CD4-positive, alpha-beta T cell treated with Interleukin-21 for 1 hour (primary cell): ENCODE measurements at places on chromosomes 12 and 14.

DNA sequence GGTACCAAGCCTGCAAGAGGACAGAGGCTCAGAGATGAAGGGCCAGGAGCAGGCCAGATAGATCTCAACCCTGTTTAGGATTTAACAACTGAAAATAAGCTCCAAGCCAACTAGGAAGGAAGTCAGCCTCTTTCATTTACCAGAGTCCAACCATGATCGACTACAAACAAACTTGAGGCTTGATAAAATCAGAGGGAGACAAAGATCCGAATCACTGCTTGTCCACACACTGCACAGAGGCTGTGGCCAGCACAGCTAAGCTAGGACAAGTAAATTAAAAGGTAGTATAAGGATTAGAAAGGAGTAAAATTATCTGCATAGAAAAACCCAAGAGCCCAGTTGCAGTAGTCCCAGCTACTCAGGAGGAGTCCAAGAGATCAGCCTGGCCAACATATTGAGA, 40.3 kb downstream of the FAM222A start:
- DNase-seq = no peak

- DNase-seq = no peak
These were observed 8.5 kb upstream of the KRT75 start for GRCh38 chr12:52442600-52443061.

- peak; percentile 15 for DNase-seq
These were observed 99.1 kb upstream of the NAP1L1 start for GRCh38 chr12:76183459-76184186.

DNA sequence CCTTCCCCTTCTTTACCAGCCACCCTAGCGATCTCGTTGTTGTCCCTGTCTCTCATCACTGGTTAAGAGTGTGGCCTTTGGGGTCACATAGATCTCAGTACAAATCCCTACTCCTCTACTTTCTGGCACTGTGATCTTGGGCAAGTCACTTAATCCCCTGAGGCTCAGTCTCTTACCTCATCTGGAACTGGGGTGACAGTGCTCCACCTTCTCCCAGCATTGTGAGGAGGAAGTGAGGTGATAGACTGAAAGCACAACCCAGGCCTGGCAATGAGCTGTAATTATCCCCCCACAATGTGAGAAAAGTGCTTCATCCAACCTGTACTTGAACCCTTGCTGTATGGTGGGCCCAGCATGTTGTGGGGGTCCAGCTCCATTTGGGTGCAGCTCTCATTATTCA, 48.0 kb downstream of the IRAK3 start:
- DNase-seq = no peak

GRCh38 chr12:64671681-64672080, 61.4 kb downstream of the RASSF3 start:
- no peak for DNase-seq

DNA sequence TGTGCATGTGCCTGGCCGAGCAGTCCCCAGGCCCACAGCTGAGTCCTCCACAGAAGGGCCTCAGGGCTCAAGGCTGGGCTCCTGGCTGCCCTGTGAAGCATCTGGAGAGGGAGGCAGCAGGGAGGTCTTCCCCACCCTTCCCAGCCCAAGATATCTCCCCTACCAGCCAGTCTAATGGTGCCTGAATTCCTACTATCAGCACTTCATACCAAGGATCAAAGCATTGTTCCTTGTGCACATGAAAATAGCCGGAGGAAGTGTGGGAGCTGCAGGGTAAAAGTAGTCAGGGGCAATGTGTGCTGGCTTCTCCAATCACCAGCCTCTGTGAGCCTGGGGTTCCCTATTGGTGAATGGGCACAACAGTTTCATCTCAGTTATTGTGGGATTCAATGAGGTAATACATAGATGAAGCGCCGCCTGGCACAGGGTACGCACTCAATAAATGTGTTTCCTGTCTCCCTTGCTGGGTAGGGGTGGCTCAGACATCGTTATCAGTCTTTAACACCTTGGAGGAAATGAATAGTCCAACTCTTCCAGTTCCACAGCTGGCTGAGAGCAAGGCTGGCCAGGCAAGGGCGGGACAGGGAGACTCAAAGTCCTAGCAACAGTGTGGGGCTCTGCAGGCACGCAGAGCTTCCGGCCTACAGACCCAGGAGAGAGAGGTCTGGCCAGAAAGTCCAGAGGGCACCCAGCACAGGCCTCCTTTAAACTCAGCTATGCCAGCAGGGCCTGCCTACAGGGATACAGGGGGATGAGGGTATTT, 39.1 kb upstream of the PNMA1 start:
- peak; percentile 58 for DNase-seq

GRCh38 chr12:67852701-67853100, 136.5 kb upstream of the IFNG-AS1 start:
- DNase-seq = no peak

GRCh38 chr12:123971770-123972456, 718 bp downstream of the CCDC92 start:
- DNase-seq = peak; percentile 35

GRCh38 chr12:46154221-46154985, 114.4 kb downstream of the SLC38A1 start:
- no peak for DNase-seq

- DNase-seq = no peak
These were observed 50.2 kb downstream of the MIPOL1 start for GRCh38 chr14:37247791-37248461.

GRCh38 chr14:51979088-51979709, 10.1 kb upstream of the RTRAF start:
- DNase-seq = peak; percentile 81

DNA sequence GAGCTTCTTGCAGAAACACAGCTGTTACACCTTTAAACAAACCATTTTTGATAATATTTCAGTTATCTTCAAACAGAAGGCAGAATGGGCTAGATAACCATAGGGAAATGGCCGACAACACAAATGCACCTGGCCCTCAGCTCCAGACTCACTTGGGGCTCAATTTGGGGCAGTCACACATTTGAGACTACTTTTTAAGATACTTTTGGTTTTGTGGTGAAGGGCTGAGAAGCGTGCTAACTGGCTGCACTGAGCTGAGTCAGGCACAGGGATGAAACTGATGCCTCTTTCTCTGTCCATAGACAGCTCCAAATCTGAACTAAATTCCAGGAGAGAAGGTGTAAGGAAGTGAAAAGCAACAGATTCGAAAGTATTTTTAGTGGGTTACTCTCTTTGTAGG, 18.5 kb upstream of the GRIP1 start:
- DNase-seq = no peak

DNA sequence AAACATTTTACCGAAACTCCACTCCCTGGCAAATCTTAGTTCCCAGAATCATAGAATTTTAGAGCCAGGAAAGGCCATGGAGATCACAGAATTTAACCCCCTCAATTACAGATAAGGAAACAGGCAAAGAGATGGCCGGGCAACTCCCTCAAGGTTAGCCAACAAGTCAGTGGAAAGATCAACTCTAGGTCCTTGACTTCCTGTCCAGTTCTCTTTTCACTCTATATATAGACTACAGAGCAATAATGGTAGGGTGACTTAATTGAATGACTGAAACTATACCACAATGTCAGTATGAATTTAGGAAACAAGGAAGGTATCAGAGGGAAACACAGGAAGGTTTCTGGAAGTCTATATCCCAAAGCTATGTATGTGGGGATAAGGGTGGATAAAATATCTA, 11.6 kb downstream of the OXA1L start:
- DNase-seq = no peak

DNA sequence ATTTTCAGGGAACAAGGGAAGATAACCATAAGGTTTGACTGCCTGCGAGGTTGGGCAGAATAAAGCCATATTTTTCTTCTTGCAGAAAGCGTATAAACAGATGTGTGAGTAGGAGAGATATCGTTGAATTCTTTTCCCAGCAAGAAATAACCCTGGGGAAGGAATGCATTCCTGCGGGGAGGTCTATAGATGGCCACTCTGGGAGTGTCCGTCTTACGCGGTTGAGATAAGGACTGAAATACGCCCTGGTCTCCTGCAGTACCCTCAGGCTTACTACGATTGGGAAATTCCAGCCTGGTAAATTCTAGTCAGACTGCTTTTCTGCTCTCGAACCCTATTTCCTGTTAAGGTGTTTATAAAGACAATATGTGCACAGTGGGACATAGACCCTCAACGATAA, 225.0 kb downstream of the LRIG3 start:
- no peak for DNase-seq

- DNase-seq = no peak
These were observed 190.2 kb upstream of the CAND1 start for GRCh38 chr12:67078957-67079356.
